ENCODE measurements at places on chromosomes 11 and 22. TPM values are rescaled to one million over a fixed set of nuclear protein-coding genes. Genes with fewer than 3 reads are reported as not detected.

The MS4A6A gene
- 13.4 TPM for total RNA-seq

The BLID gene
- total RNA-seq: not detected

The TSGA10IP gene
- total RNA-seq: not detected

The MS4A15 gene
- not detected for total RNA-seq

The TTC9C gene
- total RNA-seq: 42.3 TPM

The CTSW gene
- not detected for total RNA-seq

The UBQLNL gene
- not detected for total RNA-seq

The ZNF195 gene
- 17.5 TPM for total RNA-seq

The ARSA gene
- total RNA-seq: 46.8 TPM
